IMR-90 (cell line): ENCODE measurements at places on chromosomes 7 and 10. TPM values are rescaled to one million over a fixed set of nuclear protein-coding genes. Genes with fewer than 3 reads are reported as not detected.

GRCh38 chr10:79357180-79357579, 9.9 kb downstream of the PPIF start:
- DNase-seq, result no peak

DNA sequence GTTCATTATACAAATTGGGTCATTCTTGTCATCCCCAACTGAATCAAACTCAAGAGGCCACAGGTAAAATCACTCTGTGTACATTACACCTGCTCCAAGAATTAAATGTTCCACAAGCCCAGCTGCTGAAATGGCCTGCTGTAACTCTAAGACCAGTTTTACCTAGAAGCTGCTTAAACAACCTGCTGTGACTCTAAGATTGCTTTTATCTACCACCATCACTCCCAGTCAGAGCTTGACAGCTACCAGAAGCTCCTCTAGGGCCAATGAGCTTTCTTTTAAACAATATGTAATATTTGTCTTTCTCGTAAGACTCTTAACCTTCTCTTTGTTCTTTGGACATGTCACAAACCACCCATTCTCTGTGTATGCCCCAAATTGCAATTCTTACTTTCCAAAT, 141.8 kb upstream of the LRGUK start:
- DNase-seq, result no peak

DNA sequence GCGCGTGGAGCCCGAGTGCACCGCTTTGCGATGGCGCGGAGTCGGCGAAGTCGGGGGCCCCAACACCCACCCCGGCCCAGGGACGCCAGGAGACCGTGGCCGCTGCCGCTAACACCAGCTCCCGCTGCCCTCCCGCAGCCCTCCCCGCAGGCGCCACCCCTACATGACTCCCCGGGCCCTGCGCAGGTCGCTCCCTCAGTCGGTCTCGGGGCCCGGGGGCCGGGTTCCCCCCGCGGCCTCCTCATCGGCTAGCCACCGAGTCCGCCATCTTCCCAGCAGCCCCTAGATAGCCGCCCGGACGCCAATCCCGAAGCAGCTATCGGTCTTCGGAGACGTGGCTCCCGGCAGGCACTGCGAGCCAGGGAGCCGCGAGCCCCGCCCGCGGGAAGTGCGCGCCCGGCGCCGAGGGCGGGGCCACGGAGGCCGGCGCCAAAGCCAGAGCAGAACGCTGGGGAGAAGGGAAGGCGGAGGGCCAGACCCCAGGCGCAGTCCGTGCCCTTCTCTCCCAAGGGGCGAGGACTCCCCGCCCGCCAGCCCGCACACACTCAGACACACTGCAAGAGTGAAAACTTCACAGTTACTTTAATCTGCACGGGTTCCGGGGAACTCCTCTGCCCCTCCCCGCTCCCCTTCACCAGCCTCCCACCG, at the start of gene FASTK:
Gene FASTK (minus strand): TSS at position 288 of the 648 bp plus-strand sequence. CDS start 43 bp downstream, at position 245.
- peak; percentile 88 for DNase-seq

- no peak for DNase-seq
These were observed 337.1 kb downstream of the BMPER start for GRCh38 chr7:34242391-34242790.

Gene EPDR1
- under 0.01 TPM in 1 of 2 replicates, not detected in the other for total RNA-seq

Gene RNF32
- total RNA-seq, result 0.36 and 0.56 TPM in 2 replicates

GRCh38 chr7:107939573-107940489, 48.8 kb downstream of the DLD start:
- DNase-seq, result peak; percentile 88

DNA sequence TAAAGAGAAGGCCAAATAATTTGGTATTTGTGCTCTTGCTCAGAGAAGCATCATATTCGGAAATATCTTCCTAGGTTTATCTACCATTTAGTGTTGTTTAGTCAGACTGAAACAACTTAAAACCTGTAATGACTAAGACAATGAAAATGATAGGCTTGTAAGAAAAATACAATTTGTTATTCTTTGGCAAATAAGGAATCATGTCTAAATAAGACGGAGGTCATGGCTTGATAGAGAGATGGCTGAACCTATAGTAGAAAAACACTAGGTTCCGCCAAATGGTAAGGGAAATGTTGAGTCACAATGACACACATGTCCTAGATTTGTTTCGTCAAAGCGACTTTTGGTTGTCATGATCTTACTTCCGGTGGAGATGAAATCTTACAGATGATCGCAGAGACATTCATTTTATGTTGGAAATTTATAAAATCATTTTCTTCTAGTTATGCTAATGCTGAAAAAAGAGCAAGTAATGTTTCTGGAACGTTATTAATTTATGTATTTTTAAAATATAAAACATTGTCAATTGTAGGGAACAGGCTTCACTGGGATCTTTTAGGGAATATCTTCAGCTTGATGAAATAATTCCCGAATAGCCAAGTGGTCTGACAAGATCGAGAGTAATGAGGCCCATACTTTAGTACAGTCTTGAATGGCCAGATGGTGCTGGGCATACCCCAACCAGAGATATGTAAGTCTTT, 1.0 kb downstream of the SRGN start:
- peak; percentile 52 for DNase-seq

GRCh38 chr7:101620991-101621390, 8.1 kb downstream of the MYL10 start:
- DNase-seq, result no peak

- DNase-seq, result no peak
These were observed 312.8 kb upstream of the PRKCQ start for GRCh38 chr10:6892864-6893263.

- DNase-seq, result peak; percentile 27
These were observed 21.7 kb downstream of the AMZ1 start for GRCh38 chr7:2709553-2710285.

DNA sequence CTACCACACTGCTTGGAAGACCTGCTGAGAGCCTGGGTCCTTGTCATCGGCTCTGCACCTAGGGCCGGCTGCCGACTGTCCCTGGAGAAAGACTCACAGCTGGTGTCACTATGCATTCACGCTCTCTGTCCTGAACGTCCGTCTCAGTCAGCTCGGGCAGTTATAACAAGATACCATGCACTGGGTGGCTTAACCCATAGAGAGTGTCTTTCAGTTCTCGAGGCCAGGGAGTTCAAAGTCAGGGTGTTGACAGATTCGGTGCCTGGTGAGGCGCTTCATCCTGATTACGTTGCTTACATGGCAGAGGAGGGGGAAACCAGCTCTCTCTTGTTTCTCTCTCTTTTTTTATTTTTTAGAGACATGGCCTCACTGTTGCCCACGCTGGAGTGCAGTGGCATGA, 91.1 kb downstream of the SPDYE5 start:
- no peak for DNase-seq

Gene LRRC61
- not detected in 2 replicates for total RNA-seq

- no peak for DNase-seq
These were observed 621.9 kb downstream of the ACTR3B start for GRCh38 chr7:153381275-153382040.

DNA sequence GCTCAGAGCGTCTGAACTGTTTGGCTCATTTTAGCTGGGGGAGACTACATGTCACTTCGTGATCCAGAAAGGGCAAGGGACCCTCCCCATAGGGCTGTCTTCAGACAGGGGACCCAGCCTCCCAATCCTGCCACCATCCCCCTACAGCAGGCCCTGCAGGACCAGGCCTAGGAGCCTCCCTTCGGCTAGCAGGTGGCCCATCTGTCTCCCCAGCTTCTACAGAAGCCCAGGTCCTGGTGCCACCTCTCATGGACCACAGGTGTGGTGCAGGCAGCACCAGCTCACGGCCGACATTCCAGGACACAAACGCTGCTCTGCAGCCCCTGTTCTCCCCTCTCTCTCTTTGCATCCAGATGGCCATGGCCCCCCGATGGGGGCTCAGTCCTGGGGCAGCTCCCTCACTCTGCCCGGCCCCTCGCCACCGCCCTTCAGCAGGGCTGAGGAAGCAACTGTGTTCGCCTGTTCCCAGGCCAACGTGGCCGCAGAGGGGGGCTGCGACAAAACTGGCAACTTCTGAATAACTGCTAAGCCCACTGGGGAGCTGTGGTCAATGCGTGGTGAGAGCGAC, 10.3 kb downstream of the TECPR1 start:
- DNase-seq, result no peak

DNA sequence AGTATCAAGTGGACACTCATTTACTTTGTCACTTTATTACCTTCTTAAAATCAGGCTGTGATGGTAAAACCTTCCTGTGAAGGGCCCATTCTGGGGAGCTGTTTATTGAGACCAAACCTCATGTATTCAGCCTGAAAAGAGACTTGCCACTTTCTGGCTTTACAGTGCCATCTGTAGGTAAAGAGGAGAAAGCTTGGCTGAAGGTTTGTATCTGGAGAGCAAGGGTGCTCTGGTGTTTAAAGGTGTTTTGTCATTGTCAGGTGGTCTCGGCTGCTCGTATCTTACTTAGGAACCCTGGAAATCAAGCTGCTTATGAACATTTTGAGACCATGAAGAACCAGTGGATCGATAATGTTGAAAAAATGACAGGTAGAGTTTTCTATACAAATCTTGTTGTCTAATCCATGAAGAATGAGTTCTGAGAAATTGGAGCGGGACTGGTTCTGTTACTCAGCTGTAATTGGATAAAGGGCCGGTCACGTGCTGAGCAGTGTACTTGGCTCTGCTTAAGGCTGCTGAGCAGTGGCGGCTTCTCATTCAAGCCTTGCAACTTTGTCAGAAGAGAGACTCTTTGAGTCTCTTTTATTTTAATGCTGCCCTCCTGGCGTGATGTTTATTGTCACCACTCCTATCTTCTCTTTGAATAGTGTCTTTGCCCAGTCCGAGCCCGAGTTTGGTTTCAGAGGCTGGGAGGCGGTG, 46.9 kb downstream of the AP3M1 start:
- DNase-seq, result peak; percentile 42

Gene CPA4
- total RNA-seq, result 365 and 382 TPM in 2 replicates

DNA sequence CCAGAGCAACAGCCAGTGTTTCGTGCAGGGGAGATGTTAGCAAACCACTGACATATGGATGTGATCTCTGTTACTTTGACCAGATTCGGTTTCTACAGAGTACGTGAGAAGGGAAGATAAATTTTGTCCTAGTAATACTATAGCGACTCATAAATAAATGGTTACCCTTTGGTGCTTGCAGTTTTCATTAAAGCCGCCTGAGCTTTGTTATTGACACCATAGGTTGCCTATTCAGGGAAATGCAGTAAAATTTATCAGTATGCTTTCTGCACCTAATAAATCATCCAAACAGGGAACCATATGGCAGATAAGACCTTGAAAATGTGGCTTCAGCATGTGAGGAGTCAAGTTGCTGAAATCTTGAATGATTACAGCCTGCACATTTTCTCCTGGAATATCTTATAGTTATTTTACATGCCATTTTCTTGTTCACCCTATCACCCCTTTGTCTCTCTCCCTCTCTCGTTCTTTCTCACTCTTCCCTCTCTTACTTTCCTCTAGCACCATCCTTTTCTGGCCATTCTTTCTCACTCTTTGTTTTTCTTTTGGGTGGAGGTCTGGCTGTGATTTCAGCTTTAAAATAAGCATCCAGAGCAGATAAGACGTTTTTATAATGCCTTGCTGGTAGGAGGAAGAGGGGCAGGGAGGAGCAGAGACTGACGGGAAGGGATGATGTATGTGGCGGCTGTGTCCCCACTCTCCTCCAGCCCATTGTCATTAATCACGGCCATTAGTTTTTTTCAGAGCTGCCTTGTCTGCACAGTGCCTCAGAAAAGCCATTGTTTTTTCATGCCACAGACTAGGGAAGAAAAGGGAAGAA, 182.5 kb downstream of the LRMDA start:
- no peak for DNase-seq

- peak; percentile 52 for DNase-seq
These were observed 27.6 kb downstream of the SDHAF3 start for GRCh38 chr7:97145068-97145467.

Gene CPN1
- not detected in 2 replicates for total RNA-seq

- peak; percentile 2 for DNase-seq
These were observed 316.9 kb downstream of the INHBA start for GRCh38 chr7:41385996-41386395.

GRCh38 chr7:138002828-138003189, 923 bp upstream of the CREB3L2 start:
- DNase-seq, result no peak

DNA sequence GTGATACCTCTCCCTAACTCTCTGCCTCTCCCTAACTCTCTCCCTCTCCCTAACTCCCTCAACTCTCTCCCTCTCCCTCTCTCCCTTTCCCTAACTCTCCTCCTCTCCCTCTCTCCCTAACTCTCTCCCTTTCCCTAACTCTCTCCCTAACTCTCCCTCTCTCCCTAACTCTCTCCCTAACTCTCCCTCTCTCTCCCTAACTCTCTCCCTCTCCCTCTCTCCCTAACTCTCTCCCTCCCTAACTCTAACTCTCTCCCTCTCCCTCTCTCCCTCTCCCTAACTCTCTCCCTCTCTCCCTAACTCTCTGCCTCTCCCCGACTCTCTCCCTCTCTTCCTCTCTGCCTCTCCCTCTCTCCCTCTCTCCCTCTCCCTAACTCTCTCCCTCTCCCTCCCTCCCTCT, 2.0 kb upstream of the PTPRN2 start:
- DNase-seq, result no peak

DNA sequence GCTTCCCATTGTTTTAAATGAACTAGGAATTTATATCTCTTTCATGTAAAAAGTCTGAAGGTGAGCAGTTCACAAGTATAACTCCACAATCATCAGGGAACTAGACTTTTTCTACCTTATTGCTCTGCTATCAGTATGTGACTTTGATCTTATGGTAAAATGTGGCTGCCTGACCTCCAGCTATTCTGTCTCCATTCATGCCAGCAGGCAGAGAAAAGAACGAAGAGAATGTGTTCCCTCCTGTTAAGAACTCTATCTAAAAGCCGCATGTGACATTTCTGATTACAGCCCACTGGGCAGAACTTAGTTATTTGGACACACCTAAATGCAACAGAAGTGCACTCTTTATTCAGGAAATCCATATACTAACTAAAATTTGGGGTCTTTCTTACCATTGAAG, 102.8 kb upstream of the MBL2 start:
- no peak for DNase-seq

DNA sequence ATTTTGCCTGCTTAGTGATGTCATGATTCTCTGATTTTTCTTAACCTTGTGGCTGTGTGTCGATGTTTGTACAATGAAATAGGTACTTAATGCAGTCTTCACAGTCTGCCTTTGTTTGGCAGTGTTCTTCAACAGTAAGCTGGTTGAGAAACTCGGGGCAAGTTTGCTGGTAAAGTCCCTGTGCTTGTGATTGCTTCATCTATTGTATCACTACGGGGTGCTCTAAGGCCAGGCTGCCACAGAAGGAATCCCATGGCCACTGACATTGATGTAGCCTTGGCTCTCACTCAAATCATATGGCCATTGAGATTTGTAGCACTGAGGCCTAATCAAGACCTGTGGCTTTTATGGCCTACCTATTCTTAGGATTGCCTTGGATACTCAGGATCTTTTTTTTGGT, 33.5 kb upstream of the PRSS37 start:
- no peak for DNase-seq

- peak; percentile 51 for DNase-seq
These were observed 16.6 kb downstream of the ZNF862 start for GRCh38 chr7:149854611-149855360.

GRCh38 chr7:80974396-80975358, 55.8 kb upstream of the SEMA3C start:
- DNase-seq, result no peak

DNA sequence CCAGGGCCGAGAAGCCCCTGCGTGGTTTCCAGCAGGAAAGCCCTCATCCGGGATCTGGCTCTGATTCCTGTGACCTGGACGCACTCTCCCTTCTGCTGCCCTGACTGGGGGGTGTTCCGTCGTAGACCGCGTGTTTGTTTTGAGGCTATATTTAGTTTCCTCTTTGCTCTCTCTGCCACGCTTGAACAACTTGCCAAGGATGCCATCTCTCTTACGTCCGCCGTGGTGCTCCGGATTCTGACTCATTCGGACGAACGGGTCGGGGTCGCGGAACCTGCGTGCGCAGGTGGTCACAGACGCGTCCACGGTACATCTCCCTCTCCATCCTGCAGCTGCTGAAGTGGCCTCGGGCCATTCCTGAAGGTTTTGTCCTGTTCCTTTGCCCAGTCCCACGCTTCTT, 10.4 kb upstream of the SORCS3 start:
- no peak for DNase-seq
